Naive thymus-derived CD4-positive, alpha-beta T cell (primary cell): ENCODE measurements at places on chromosomes 13 and 19.

GRCh38 chr19:48624067-48624594 lies 4.8 kb downstream of the SPHK2 start:
- peak; percentile 88 for DNase-seq

DNA sequence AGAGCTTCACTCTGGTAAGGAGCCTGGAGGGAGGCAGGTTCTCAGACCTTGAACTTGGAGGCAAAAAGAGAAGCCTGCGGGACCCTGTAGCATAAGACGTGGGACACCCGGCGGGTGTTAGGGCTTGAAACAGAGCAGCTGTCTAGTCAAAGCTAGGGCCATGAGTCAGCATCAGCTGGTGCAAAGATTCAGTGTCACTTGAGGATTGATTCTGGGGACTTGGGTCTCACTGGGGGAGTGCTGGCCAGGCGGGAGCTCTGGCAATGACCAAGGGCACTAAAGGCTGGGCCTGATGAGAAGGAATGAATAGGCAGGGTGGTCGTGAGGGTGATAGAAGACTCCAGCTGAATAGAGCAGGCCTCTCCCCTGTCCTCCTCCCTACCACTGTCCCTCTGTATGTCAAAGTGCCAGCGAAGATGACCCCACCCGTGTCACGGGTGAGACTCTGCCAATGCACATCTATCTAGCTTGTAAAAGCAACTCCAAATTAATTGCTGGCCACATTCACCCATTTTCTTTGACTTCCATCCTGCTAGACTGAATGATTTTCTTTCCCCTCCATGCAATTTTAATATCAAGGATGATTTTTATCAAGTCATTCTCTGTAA lies 97.1 kb downstream of the MBNL2 start:
- DNase-seq, result no peak

- DNase-seq, result peak; percentile 75
These were observed 38.4 kb upstream of the TCF3 start for GRCh38 chr19:1690699-1691307.

GRCh38 chr19:17747205-17748098 lies 3.8 kb upstream of the FCHO1 start:
- DNase-seq, result peak; percentile 96

DNA sequence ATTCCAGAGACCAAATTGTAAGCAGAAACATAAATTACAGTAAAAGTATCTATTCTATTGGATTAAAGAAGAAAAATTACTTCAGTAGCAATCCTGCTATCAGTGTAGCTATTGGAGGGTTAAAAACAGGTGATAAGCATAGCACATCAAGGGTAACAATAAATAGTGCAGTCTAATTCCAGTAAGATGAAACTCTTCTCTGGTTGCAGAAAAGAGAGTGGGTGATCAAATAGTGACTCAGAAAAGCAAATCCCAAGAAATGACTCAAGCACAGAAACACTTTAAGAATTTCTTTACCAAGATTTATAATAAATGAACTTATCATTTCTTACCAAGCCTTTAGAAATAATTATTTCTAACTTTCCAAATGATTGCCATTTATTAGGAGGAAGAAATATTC lies 135.7 kb downstream of the LMO7 start:
- DNase-seq, result no peak

- DNase-seq, result no peak
These were observed 472.8 kb downstream of the LIG4 start for GRCh38 chr13:107742544-107742943.

DNA sequence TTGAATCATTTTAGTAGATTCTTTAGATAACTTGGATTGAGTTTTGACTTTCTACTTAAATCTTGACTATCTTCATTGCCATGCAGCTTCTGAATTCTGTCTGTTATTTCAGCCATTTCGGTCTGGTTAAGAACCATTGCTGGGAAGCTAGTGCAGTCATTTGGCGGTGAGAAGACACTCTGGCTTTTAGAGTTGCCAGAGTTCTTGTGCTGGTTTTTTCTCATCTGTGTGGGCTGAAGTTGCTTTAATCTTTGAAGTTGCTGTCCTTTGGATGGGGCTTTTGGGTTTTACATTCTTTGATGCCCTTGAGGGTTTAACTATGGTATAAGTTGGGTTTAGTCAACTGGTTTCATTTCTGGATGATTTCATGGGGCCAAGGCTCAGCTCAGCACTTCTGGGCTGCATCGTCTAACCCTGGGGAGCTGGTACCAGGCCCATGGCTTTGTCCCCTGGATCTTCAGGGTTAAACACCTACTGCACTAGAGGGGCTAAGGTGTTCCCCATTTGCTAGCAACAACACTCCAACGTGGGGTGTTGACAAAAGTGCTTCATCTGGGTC lies 10.0 kb upstream of the IGFL2 start:
- DNase-seq, result no peak

DNA sequence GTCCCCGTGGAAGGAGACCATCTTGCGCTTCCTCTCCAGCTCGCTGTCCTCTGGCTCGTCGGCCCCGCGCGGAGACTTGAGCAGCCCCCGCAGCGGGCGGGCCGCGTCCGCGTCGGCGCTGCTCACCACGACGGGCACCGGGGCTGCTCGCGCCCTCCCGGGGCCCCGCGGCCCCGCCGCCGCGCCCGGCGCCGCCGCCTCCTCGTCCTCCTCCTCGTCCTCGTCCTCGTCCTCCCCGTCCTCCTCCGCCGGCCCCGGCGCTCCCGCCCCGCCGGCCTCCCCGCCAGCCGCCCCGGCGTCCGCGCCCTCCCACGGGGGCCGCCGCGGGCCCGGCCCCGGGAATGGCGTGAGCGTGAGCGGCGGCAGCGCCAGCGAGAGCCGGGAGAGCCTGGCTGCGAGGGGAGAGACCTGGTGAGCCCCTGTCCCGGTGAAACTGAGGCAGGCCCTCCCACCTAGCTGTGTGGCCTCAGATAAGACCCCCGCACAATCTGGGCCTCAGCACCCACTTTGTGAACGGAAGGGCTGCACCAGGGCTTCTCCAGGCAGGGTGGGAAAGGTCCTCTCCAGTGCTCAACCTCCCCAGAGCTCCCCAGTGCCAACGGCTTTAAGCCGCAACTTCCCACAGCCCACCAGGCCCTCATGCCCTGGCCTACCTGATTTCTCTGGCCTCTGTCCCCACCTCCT lies 17.8 kb downstream of the LMTK3 start:
- DNase-seq, result no peak

DNA sequence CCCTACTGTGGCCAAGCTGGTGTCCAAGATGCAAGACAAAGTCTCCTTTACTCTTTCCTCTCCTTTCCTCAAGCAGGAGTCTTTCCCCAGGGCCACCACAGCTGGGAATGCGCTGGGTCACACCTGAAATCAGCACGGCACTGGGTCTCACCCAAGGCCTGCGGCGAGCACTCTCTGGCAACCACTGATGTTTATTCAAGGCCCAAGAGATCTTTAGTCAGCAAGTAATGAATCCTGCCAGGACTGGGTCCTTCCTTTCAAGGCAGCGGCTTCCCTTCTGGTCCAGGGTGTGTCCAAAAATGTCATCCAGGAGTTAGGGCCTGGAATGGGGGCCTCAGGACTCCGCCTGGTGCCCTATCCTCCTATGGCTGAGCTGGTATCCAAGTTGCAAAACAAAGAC lies 24.1 kb downstream of the BLOC1S3 start:
- no peak for DNase-seq

DNA sequence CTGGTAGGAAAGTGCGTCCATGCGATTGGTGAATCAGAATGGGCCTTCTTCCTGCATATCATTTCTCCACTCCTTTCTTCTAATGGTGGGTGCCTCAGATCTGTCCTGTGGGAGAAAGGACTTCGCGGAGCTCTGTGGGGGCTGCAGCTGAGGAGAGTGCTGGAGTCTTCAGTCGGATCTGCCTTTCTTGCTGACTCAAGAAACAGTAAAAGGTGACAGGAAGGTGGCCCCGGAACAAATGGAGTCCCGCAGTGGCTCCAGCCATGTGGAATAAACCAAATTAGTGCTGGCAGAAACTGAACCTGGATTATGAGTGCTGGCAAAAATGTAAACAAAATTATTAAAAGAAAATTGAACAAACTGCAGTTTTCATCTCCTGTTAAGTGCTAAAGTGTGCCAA lies 15.1 kb upstream of the GAS6 start:
- no peak for DNase-seq

DNA sequence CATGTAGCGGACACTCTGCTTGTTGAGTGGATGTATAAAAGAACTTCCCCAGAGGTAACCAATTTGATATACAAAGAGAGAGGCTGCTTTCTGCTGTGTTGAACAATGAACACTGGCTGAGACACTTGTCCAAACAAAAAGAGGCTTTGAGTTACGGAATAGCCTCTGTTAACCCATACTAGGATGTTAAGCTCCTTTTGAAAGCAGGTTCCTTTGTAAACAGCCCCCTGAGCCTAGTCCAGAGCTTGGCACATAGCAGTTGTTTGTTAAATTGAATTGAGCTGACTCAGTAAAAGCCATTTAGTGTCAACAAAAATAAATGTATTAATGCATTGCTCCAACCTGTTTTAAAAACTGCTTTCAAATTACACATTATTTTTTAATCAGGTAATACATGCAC lies 200.1 kb downstream of the MZT1 start:
- DNase-seq, result no peak

DNA sequence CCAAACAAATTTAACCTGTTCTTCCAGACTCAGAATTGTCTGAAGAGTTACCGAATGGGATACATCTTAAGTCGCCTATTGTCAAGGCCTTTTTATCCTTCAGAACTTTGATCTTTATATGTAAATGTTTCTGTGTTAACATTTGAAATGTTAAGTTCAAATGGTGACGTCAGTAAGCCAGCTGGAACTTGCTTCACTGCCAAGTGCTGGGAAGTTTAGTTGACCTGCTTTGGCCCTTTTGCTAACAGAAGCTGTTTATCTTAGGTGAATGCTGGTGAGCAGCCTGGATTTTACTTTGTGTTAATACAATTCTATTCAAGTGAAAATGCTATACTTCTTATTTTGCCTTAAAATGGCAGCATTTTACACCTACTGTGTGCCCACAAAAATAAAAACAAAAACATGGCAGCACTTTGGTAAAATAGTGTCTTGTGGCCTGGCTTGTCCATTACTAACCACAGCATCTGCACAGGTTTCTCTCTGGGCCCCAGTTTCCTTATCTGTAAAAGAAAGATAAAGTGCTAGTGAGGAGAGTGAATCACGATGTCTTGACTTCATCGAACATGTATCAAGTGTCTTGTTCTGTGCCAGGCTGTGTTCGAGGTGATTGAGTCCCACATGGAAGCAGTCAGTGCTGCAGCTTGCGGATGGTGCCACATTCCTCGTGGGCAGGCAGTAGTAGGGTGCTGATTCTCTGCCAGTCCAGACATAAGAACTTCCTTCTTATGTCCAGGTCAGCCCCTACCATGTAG lies 2.2 kb downstream of the NAXD start:
- DNase-seq, result no peak

DNA sequence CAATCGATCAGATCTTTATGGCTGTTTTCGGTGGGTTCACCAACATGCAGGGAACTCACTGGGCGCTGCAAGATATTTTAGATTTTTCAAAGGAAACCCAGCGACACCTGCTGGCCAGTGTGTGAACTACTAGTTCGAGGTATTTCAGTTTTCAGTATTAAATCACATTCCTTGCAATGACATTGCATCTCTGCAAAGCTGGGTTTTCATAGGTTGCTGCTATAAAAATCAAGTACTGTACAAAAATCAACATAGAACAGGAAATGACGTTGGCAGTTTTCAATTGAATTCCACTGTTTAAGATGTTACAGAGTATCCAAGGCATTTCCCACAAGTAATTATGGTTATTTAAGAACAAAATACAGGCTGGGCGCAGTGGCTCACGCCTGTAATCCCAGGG lies 17.6 kb downstream of the LIG1 start:
- DNase-seq, result peak; percentile 28

DNA sequence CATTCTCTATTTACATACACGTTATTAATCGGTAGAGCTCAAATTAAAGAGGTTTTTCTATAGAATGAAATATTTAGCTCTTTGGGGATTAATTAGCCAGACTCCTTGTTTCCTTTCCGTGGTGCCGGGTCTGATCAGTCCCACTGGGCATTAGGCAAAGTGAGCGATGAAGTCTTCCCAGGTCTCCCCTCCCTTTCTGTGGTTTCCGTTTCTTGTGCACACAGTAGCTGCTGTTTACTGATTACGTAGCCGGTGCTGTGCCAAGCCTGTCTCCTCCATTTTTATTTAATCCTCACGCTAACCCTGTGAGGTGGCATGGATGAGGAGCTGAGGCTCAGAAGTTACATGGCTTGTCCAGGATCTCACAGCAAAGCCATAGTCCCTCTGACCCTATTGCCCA lies 9.0 kb downstream of the SLC25A15 start:
- no peak for DNase-seq

- no peak for DNase-seq
These were observed 61.9 kb downstream of the WASF3 start for GRCh38 chr13:26619358-26619757.

DNA sequence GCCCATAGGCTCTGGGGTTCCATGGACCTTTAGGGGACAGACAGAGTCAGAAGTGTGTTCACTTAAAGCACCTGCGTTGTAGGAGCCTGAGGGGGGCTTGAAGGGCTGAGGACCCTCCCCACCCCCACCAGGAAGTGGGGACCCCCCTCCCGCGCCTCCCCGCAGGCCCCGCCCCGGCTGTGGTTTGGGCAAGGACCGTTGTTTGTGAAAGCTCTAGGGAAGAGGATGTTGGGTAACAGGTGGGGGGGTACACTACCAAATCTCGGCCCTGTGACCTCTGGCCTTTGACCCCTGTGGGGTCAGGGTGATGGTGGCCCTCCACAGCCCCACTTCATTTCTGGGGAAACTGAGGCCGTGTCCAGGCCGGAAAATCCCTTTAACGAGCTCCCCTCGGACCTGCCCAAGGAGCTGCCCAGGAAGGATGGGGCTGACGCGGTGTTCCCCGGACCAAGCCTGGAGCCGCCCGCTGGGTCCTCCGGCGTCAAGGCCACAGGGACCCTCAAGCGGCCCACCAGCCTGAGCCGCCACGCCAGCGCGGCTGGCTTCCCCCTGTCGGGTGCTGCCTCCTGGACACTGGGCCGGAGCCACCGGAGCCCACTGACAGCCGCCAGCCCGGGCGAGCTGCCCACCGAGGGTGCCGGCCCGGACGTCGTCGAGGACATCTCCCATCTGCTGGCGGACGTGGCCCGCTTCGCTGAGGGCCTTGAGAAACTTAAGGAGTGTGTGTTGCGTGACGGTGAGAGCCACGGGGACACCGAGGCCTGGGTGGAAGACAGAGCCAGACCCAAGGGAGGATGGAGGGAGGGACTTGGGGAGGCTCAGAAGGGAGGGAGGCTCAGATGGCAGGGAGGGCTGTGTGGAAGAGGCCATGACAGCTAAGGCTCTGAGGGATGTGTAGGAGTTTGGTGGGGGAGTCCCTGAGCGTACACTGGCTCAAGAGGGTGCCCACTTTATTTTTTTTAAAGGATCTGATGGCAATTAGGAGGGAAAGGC lies 1.3 kb downstream of the ARHGAP45 start:
- peak; percentile 75 for DNase-seq

GRCh38 chr13:28349907-28350654 lies 144.8 kb downstream of the FLT1 start:
- DNase-seq, result no peak

DNA sequence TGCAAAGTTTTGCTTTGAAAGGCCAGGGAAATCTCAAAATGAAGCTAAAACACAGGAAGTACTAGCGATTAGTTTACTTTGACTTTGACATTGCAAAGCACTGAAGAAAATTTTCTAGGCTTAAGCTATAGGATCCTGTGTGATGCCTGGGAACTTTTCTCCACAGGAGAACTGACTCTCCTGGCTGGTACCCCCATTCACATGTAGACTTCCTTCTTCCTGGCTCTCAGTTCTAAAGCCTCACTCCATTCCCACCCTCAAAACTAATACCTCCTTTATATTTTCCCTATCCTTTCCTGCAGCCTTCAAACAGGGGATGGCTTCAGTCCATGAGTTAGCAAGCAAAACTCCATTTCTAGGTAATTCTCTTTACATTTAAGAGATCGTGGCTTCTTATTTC lies 189.5 kb downstream of the SLITRK1 start:
- DNase-seq, result no peak
